Karpas-422 (cell line): ENCODE measurements at places on chromosomes 3 and 15. TPM values are rescaled to one million over a fixed set of nuclear protein-coding genes. Genes with fewer than 3 reads are reported as not detected.

The SRGAP3 gene
- 1.3 and 1.7 TPM in 2 replicates for total RNA-seq

DNA sequence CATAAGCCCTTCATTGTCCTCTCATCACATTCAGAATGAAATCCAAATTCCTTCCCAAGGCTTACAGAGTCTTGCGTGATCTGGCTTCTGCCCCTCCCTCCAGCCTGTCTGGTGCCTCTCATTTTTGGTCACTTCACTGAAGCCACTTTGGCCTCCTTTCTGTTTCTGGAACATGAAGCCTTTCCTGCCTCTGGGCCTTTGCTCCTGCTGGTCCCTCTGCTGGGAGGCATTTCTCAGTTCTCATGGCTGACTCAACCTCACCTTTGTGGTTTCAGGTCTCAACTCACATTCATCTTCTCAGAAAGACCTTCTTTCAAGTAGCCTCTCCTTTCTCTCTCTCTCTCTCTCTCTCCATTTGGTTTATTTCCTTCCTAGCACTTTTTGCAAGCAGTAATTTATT lies 43.9 kb upstream of the BHLHE40 start:
- no peak overlapping the region for H3K27ac ChIP-seq
- H3K27me3 ChIP-seq = no peaks in the 10 kb centered on the region
- H3K4me3 ChIP-seq = no peak overlapping the region

GRCh38 chr15:100335335-100335999 lies 6.3 kb downstream of the ADAMTS17 start:
- no peak overlapping the region for H3K4me3 ChIP-seq
- H3K27ac ChIP-seq = no peak overlapping the region
- DNase-seq = no peak
- H3K27me3 ChIP-seq = no peaks in the 10 kb centered on the region

DNA sequence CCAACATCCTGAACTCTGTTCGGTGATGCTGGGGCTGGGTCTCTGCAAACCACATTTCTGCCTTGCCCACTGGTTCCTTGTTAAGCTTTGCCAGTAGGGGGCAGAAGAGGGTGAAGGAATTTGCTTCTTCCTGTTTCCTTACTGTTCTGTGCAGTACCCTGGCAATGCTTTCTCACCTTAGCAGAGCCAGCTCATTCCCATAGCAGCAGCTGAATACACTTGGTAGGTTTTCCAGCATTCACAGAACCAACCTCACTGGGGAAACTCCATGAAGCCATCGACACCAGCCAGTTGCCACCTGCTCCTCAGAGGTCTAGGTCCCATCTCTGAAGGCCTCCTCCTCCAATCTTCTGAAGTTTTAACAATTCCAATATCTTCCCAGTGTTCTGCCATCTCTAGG lies 308.4 kb downstream of the PDCD6IP start:
- H3K4me1 ChIP-seq = peaks cover 83% of the 10 kb centered on the region
- peak overlapping the region; percentile 16; the same call in 1 of the 2 replicates for H3K4me3 ChIP-seq
- H3K27me3 ChIP-seq = no peaks in the 10 kb centered on the region
- DNase-seq = peak; percentile 86
- H3K27ac ChIP-seq = peak overlapping the region; percentile 91
- H3K36me3 ChIP-seq = no peaks in the 10 kb centered on the region

DNA sequence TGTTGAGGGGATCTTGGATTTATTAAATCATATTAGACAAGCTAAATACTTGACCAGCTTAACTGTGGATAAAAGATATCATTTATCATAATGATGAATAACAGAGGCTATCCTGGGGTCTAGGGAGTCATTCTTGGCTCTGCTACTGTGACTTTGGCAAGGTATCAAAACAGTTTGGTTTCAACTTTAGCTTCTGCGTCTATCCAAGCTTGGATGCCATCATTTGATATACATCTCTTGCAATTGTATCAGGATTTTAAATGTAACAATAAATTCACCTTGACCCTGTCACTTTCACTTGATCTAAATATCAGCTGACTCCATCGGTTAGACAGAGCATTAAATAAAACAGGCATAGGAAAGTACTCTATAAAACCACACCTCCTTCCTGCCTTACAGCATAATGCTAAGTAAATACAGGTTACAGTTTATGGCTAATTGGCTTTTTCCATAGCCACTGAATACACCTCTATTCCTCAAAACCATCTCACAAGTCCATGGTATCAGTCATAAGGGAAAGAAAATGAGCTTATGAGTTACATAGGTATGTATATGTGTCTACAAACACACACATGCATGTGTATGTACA lies 262.9 kb downstream of the CTNNB1 start:
- no peak for DNase-seq
- no peak overlapping the region for H3K27ac ChIP-seq
- no peaks in the 10 kb centered on the region for H3K27me3 ChIP-seq

DNA sequence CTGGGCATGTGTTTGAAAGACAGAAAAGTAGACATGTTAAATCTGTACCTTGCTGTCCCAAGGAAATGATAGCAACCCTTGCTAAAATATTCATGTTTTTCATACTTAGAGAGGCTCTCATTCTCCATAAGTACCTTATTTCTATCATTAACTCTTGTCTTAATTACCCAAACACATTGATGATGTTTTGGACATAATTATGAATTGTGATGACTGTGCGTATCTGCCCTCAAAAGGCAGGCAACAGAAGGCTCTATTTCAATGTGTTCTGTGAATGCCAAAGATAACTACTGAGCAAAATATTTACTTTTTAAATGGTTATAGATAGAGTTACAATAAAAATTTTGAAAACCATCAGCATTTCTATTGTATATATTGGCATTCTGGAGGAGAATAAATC lies 1263.8 kb downstream of the ZPLD1 start:
- H3K27me3 ChIP-seq = no peaks in the 10 kb centered on the region
- no peak overlapping the region for H3K4me3 ChIP-seq
- H3K36me3 ChIP-seq = no peaks in the 10 kb centered on the region
